ENCODE measurements at places on chromosomes 2 and 18.

DNA sequence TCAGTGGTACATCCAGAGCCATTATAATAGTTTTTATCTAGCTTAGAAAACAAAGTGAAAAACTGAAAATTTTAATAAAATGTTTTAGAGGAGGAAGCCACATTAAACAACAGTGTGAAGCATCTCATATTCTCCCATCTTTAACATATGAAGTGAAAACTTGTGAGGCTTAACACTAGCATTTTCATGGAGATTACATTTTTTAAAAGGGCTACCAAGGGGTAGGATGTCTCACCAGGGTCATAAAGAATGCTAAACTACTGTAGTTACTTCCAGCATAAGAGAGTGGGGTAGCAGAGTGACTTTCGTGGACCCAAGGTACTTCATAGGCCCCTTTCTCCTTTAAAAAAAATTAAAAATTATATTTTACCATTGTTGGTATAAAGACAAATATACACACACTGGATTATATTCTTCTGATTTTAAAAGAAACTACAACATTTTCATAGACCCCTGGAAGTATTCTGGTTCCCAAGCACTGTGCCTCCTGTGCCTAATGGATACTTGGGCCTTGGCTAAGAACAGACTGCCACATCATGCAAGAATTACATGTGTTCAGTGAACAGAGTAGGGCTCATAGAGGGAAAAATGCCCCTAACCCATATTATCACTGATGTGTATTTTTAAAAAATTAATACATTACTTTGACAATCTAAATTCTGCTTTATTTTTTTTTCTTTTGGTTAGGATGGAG, 148.4 kb downstream of the SLC39A10 start:
- no peak for DNase-seq

DNA sequence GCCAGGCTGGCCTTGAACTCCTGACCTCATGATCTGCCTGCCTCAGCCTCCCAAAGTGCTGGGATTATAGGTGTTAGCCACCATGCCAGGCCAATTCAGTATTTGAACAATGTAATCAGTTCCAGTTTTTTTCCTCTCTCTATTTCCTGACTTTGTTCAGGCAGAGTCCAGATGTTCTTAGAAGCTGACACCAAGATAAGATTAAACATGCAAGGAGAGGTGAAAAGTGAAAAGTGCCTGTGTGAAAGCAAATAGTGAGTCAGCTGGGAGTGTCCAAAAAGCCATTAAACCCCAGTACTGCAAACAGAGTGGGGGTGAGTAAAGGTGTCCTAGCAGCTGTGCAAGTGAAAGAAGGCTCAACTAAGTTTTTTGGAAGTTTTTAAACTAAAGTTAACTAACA, 231.5 kb downstream of the PTH2R start:
- no peak for DNase-seq

DNA sequence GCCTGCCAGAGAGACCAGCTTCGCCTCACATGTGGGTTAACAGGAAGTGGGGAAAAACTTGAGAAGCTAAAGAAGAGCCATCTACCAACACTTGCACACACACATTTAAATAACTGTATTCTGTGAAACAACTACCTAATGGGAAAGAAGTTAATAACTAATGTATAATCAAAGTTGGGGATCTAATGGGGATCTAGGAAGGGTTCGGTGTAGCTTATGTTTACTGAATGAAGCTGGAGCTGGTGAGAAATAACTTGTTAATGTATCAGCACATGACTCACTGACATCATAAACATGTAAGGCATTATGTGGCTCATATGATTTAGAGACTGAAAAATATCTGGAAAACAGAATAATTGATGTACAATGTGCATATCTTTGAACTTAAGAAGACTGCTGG, 421.3 kb upstream of the NXPH2 start:
- no peak for DNase-seq

DNA sequence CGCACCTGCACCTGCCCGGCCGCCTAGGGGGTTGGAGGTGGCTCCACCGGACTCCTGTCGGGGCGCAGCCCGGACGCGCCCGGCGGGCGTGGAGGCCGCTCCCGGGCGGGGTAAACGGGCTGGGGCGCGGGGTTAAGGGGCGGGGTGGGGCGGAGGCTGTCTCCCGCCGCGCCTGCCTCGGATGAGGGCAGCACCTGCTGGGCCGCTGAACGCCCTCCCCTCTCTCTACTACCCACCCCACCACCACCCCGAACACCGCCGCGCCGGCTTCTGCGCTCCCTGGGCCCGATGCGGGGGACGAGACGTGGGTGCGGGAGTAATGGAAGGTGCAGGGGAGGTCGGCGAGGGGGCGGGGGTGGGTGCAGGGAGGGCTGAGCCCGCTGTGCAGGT, 224.8 kb upstream of the ID2 start:
- DNase-seq, result no peak

GRCh38 chr2:46471697-46472096, 7.7 kb upstream of the TMEM247 start:
- DNase-seq, result no peak
